ENCODE measurements at places on chromosomes 2 and 18.
A peak's percentile ranks its signal among the peaks of the same experiment; 100 is the strongest.

GRCh38 chr18:39842366-39842914 lies 2112.6 kb upstream of the PIK3C3 start:
- H3K27ac ChIP-seq: no peak overlapping the region
- peaks cover 15% of the 10 kb centered on the region for H3K27me3 ChIP-seq
- no peak for DNase-seq
- H3K4me1 ChIP-seq: peaks cover 15% of the 10 kb centered on the region
- H3K4me3 ChIP-seq: no peak overlapping the region

DNA sequence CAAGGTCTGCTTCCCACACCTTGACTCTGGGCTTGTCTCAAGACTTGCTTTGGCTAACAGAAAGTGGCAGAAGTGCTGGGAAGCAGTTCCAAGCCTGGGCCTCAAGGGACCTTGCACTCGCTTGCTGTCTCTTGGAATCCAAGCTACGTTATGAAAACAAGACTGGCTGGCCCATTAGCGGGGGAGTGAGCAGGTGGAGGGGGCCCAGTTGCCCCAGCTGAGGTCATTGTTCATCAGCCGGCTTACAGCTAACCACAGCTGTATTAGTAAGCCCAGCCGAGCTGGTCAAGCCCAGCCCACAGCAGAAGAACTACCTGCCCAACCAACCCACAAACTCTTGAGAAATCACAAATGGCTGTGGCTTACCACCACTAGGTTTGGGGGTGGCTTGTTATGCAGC lies 63.1 kb downstream of the MARCO start:
- H3K4me3 ChIP-seq: no peak overlapping the region
- H3K27me3 ChIP-seq: no peaks in the 10 kb centered on the region
- no peaks in the 10 kb centered on the region for H3K4me1 ChIP-seq
- H3K36me3 ChIP-seq: no peaks in the 10 kb centered on the region

DNA sequence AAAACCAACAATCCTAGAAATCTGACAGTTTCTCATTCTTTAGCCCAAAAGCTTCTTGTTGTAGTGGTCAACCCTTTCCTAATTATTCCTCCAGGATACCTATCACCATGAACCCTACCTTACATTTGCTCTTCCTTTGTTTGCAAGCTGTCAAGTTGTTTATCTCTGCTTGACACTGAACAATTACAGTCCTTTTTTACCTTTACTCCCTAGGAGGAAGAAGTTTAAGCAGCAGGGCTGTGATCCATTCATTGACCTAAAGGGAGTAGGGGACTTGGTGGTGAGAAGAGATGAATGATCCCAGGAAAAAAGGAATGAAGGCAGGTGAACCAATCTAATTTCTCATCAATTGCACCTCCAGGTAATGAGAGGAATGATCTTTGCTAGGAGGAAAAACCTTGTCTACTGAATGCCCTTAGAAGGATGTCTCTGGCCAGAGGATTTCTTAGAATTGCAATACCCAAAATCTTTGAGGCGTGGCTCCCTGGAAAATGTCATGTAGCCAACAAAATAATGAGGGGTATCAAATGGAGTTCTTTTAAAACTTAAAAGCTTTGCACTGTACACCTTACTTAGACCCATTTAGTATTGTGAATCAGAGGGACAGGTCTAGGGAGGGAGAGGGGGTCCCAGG lies 47.7 kb downstream of the MREG start:
- no peak overlapping the region for H3K4me3 ChIP-seq
- no peaks in the 10 kb centered on the region for H3K27me3 ChIP-seq
- no peak for DNase-seq
- H3K36me3 ChIP-seq: peaks cover 10% of the 10 kb centered on the region
- no peak overlapping the region for H3K27ac ChIP-seq
- peaks cover 14% of the 10 kb centered on the region for H3K4me1 ChIP-seq

GRCh38 chr18:59605633-59606192 lies 91.5 kb downstream of the CCBE1 start:
- no peaks in the 10 kb centered on the region for H3K36me3 ChIP-seq
- no peak overlapping the region for H3K4me3 ChIP-seq
- H3K27ac ChIP-seq: no peak overlapping the region
- DNase-seq: no peak
- peaks cover 1% of the 10 kb centered on the region for H3K27me3 ChIP-seq

- no peak for DNase-seq
- no peak overlapping the region for H3K27ac ChIP-seq
- no peak overlapping the region for H3K4me3 ChIP-seq
- peaks cover 11% of the 10 kb centered on the region for H3K4me1 ChIP-seq
- H3K27me3 ChIP-seq: peaks cover 10% of the 10 kb centered on the region
- no peaks in the 10 kb centered on the region for H3K36me3 ChIP-seq
Observed at GRCh38 chr2:128365217-128365905, 46.7 kb upstream of the HS6ST1 start.

DNA sequence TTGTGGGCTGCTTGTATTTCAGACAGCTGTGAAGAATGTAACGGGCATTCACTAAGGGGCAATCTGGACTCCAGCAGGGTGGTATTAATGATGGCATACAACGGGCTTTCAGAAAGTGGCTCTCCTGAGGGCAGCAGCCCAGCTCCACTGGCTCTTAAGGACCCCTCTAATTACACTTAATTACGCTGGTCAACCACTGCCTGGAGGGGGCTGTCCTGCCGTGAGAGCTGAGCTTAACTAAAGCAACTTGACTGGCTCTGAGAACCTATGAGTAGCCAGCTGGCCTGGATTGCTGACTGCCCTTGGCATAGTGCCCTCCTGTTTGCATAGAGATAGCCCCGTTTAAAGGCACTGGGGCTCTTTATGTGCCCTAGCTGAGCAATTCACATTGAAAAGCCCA lies 3.8 kb downstream of the LIPG start:
- no peak overlapping the region for H3K27ac ChIP-seq
- H3K36me3 ChIP-seq: no peaks in the 10 kb centered on the region
- peaks cover 12% of the 10 kb centered on the region for H3K27me3 ChIP-seq
- no peak for DNase-seq

DNA sequence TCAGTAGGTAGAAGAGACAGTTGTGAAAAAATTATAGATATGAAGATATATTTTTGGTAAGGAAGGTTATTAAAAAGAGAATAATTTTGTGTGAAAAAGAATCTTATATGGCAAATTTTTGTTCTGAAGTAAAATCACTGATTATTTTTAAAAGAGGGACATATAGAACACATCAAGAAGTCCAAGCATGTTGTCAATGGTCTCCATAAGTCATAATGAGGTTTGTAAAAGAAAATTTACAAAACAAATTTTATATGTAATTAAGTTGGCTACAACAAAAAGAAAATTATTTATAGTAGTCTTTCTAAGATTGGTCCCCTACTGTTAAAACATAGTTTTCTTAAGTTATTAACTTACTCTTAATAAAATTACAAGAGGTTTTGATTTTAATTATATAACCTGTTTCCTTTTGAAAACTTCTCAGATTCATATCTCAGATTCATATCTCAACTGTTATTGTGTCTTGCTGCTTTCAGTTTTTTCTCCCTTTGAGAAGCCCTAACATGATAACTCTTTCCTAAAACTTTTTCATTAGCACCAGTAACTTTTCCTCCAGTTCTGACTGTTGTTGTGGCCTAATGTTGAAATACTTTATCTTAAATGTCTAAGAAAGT lies 81.2 kb downstream of the SH3YL1 start:
- peaks cover 14% of the 10 kb centered on the region for H3K4me1 ChIP-seq
- H3K4me3 ChIP-seq: no peak overlapping the region
- no peaks in the 10 kb centered on the region for H3K36me3 ChIP-seq

- H3K27ac ChIP-seq: no peak overlapping the region
- H3K4me1 ChIP-seq: peaks cover 23% of the 10 kb centered on the region
- H3K36me3 ChIP-seq: no peaks in the 10 kb centered on the region
- no peak for DNase-seq
Observed at GRCh38 chr18:23307567-23308295, 145.4 kb upstream of the RIOK3 start.

- DNase-seq: no peak
- H3K4me1 ChIP-seq: peaks cover 36% of the 10 kb centered on the region
- H3K27ac ChIP-seq: no peak overlapping the region
- no peaks in the 10 kb centered on the region for H3K36me3 ChIP-seq
- no peaks in the 10 kb centered on the region for H3K27me3 ChIP-seq
- H3K4me3 ChIP-seq: no peak overlapping the region
Observed at GRCh38 chr2:174035981-174036742, 71.0 kb upstream of the SP3 start.

- no peak overlapping the region for H3K27ac ChIP-seq
- H3K36me3 ChIP-seq: no peaks in the 10 kb centered on the region
- peaks cover 26% of the 10 kb centered on the region for H3K27me3 ChIP-seq
- H3K4me3 ChIP-seq: no peak overlapping the region
- peaks cover 17% of the 10 kb centered on the region for H3K4me1 ChIP-seq
- DNase-seq: no peak
Observed at GRCh38 chr2:108912629-108912902, 76.5 kb downstream of the EDAR start.

DNA sequence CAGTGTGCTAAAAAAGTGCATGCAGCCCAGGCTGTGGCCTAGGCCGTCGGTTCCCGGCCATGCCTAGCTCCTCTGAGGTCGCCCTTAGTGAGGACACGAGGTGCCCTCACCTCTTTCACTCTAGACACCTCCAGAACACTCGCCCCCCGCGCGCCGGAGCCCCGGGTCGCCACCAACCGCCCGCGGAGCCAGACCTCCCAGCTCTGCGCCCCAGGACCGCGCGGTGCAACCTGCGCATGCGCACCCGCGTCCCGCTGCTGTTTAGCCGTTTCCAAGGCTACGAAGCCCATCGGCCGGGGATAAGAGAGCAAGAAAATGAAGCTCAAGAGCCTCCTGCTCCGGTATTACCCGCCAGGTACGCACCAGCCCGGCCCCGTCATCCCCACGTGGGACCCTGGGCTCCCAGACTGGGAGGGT lies at the start of gene DAW1:
TSS of gene DAW1 (plus strand) at position 257 of the 417 bp plus-strand sequence. CDS start at position 316, 59 bp downstream.
- no peaks in the 10 kb centered on the region for H3K4me1 ChIP-seq
- peaks cover 38% of the 10 kb centered on the region for H3K27me3 ChIP-seq
- no peaks in the 10 kb centered on the region for H3K36me3 ChIP-seq
- no peak within 1 kb of the TSS for H3K27ac ChIP-seq

- H3K4me3 ChIP-seq: peak overlapping the region; percentile 97
- no peaks in the 10 kb centered on the region for H3K36me3 ChIP-seq
- DNase-seq: peak; percentile 22
Observed at GRCh38 chr2:119760956-119761275, 1.2 kb downstream of the PTPN4 start.

GRCh38 chr2:106977717-106978116 lies 91.8 kb upstream of the ST6GAL2 start:
- H3K4me1 ChIP-seq: no peaks in the 10 kb centered on the region
- H3K4me3 ChIP-seq: no peak overlapping the region
- no peaks in the 10 kb centered on the region for H3K36me3 ChIP-seq
- no peak overlapping the region for H3K27ac ChIP-seq
- no peak for DNase-seq

DNA sequence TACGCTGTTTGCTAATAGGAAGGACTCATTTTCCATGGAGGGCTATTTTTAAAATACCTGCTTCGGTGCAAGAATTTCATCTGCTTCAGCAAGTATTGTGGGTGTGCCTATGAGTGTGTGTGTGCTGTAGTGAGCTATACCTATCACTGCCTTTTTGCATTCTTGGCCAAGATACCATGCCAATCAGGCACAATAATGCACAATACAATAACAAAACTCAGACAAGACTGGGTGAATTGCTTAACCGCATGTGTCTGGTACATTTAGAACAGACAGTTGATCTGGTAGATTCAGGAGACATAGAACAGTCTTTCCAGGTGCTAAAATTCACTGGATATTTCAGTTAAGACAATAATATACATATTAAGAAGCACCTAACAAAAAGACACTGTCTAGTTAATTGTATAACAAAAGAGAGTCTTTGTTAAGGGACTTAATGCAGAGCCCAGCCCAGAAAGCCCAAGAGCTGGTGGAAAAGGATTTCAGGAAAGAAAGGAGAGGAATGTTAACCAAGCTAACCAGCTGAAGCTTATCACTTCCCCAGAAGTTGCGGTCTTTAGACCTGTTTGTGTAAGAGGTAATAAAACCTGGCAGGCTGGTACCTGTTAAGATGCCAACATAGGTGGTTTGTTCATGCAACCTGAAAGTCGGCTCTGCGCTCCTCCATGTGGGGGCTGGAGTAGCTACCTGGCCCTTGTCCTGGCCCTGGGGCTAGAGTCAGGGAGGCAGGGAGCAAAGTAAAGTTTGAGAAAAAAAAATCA lies 153.3 kb upstream of the RBMS1 start:
- no peaks in the 10 kb centered on the region for H3K27me3 ChIP-seq
- no peak overlapping the region for H3K27ac ChIP-seq
- H3K4me1 ChIP-seq: no peaks in the 10 kb centered on the region
- H3K4me3 ChIP-seq: no peak overlapping the region
- DNase-seq: no peak
- no peaks in the 10 kb centered on the region for H3K36me3 ChIP-seq

DNA sequence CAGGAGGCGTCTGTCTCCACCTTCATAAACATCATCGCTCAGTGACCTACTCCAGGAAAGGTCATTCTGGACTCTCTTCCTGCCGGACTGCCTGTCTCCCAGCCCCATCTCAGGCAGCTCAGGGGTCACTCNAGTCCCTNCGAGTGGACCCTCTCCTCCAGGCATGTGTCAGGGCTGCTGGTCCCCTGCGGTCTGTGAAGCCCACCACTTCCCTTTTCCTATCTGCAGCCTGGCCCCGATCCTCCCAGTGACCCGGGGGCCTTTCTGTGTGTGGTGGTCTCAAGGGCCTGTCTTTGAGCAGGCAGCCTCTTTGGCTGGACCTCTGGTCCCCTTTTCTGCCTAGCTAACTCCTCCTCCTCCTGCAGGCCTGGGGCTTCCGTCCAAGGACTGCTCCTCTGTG lies 5.9 kb upstream of the PARD6G start:
- no peaks in the 10 kb centered on the region for H3K36me3 ChIP-seq
- peaks cover 10% of the 10 kb centered on the region for H3K4me1 ChIP-seq
- no peak overlapping the region for H3K27ac ChIP-seq
- no peak for DNase-seq

GRCh38 chr2:50782543-50782942 lies 249.4 kb downstream of the NRXN1 start:
- no peak overlapping the region for H3K4me3 ChIP-seq
- H3K27me3 ChIP-seq: no peaks in the 10 kb centered on the region
- no peak overlapping the region for H3K27ac ChIP-seq
- no peaks in the 10 kb centered on the region for H3K36me3 ChIP-seq
- no peak for DNase-seq

DNA sequence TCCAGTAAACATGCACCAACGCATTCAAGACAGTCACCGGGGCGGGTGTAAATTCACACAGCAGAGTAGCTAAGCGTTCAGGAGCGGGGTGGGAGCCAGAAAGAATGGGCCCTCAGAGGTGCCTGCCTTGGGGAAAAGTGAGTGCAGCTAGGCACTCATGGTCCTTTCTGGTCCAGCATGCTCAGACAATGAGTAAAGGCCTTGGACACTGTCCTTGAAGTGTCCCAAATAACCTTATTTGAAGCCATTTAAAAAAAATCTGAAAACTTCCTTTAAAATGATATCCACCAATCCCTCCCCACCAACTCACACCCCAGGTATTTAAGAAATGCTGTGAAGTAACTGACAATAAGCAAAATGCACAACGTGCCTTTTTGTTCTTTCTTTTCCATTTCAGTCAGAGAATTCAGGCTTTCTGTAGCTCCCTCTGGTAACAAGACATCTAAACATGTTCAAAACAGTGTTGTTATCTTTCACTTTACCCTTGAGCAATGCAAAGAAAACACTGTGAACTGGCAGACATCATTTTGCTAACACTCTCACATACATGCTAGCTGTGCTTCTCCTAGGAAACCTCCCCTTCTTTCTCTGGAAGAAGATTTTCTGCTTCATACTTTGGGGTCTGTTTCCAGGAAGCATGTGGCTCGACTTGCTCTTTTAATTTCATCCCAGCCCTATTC lies 445.1 kb upstream of the SPRED2 start:
- no peak overlapping the region for H3K4me3 ChIP-seq
- H3K4me1 ChIP-seq: no peaks in the 10 kb centered on the region
- DNase-seq: no peak
- H3K27ac ChIP-seq: no peak overlapping the region

- no peaks in the 10 kb centered on the region for H3K4me1 ChIP-seq
- H3K4me3 ChIP-seq: no peak overlapping the region
- DNase-seq: no peak
- no peak overlapping the region for H3K27ac ChIP-seq
- peaks cover 47% of the 10 kb centered on the region for H3K27me3 ChIP-seq
- no peaks in the 10 kb centered on the region for H3K36me3 ChIP-seq
Observed at GRCh38 chr2:239588451-239589269, 187.8 kb upstream of the HDAC4 start.
